ENCODE measurements at places on chromosomes 3 and 15.

DNA sequence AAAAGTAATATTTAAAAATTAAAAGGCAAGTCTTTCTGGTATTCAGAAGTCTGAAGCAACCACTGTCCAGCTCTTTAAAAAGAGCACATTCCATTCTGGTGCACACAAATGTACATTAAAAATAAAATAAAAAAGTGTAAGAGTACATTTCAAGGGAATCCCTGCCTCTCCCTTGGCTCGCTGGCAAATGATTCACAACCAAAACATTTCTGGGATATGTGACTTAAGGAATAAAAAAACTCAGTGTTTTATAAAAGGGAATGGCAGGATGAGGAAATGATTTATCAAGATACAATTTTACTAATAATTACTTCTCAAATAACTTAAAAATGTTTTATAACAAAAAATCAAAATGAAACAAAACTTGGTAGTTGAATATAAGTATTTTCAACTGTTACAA, 23.8 kb upstream of the ANXA2 start:
- DNase-seq, result no peak

GRCh38 chr3:151866711-151867410, 6.6 kb upstream of the SUCNR1 start:
- no peak for DNase-seq

DNA sequence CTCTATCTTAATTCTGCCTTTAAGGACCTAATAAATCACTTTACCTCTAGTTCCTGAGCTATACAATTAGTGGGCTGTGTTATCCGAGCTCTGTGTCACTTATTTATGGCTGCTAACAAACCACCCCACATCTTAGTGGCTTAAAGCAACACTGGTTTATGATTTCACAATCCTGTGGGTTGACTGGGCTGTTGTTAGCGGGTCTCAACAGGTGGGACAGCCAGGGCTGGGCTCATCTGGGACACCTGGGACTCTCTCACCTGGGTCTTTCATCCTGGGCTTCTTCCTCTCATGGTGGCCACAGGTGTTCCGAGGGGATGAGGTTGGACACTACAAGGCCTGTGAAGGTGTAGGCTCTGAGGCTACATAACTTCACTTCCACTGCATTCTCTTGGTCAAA, 35.8 kb upstream of the CHST2 start:
- DNase-seq, result no peak

- no peak for DNase-seq
Measured at GRCh38 chr15:99315636-99316035, 64.4 kb downstream of the LRRC28 start.

DNA sequence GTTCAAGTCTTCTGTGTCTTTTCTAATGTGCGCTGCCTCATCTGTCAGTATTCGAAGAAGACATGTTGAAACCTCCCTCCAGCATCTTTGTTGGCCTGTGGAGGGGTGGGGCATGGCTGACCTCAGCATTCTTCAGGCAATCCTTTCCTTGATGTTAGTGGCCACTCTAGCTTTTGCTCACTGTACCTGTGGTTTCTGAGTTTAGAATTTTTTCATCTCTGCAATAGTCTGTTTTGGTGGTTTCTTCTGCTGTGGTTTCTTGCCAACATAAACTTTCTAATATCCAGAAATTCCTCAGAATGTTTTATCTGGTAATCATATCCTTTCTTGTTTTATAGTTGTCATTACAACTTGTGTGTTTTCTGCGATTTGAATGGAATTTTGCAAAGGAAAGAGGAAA, 251.3 kb upstream of the NR2E3 start:
- no peak for DNase-seq

GRCh38 chr3:30112902-30113484, 493.4 kb upstream of the TGFBR2 start:
- DNase-seq, result peak; percentile 6

- DNase-seq, result no peak
Measured at GRCh38 chr3:104214937-104215336, 1151.8 kb upstream of the ALCAM start.

GRCh38 chr3:126959921-126960603, 22.9 kb upstream of the PLXNA1 start:
- no peak for DNase-seq

- no peak for DNase-seq
Measured at GRCh38 chr3:87198774-87199173, 28.3 kb upstream of the CHMP2B start.

DNA sequence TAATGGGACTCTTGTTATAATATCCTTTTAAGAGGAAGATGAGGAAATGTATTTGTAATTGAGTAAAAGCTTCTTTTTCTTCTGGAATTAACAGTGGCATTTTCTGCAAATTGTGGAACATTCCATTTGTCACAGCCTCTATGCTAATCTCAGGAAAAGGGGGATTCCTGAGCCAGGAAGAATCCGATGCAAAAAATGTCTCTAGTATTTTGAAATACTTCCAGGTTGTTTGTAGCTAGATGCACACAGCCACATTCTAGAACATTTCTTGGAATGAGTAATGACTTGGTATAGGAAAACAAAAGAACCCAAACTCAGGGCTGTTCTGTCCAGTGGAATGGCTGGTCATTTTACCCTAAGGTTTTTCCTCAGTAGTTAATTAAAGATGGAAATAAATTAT, 98.5 kb upstream of the SLC2A2 start:
- no peak for DNase-seq

DNA sequence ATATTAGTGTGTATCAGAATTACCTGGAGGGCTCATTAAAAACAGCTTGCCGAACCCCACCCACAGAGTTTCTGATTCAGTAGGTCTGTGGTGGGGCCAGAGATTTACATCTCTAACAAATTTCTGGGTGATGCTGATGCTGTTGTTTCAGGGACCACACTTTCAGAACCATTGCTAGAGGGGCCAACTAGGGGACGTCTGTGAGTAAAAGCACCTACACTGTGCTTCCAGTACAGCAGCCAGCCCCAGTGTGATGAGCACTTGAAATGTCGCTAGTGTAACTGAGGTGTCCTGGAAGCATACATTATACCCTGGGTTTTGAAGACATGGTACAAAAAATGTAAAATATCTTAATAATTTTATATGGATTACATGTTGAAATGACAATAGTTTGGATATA, 33.0 kb downstream of the AGTR1 start:
- no peak for DNase-seq

DNA sequence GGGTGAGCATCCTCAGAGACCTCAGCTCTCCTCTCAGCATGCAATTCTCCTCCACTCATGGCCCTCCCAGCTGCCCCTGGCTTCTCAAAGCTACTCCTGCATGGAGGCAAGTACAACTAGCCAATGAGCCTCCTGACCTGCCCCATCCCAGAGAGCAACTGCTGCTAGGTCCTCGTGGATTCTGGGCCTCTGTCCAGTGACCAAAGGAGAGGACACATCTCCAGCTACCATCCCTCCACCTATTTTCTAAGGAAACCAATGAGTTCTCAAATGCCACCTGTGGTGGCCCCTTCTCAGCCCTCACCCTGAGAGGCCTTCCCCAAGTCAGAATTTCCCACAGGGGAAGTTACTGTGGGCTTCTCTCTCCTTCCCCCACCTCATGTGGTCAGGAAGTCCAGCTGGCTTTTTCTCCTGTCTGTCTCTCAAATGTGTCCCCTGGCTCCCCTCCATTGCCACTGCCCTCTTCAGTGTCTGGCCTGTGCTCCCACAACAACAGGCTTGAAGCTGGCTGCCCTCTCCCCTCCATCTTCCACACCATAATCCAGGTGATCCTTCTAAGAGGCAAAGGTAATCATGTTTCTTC, 43.0 kb downstream of the LIPC start:
- no peak for DNase-seq

DNA sequence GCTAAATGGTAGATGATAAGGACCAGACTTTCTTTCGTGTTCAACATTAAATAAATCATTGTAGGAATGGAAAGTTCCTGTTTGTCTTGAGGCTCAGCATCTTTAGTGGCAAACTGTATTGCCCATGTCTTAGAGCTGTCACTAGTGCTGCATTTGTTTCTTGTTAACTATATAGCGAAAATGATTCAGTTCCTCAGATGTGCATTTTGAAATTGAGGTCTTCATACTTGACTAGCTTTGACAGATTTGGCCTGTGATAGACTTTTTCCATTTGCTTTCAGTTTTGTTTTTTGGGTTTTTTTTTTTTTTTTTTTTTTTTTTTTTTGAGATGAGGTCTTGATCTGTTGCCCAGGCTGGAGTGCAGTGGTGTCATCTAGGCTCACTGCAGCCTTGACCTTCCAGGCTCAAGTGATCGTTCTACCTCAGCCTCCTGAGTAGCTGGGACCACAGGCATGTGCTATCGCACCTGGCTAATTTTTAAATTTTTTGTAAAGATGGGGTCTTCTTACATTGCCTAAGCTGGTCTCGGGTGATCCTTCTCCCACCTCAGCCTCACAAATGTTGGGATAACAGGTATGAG, 9.5 kb upstream of the RPLP1 start:
- DNase-seq, result peak; percentile 15

- no peak for DNase-seq
Measured at GRCh38 chr15:92803852-92804609, 96.1 kb upstream of the CHD2 start.

- DNase-seq, result no peak
Measured at GRCh38 chr3:135012101-135012500, 217.0 kb downstream of the EPHB1 start.

DNA sequence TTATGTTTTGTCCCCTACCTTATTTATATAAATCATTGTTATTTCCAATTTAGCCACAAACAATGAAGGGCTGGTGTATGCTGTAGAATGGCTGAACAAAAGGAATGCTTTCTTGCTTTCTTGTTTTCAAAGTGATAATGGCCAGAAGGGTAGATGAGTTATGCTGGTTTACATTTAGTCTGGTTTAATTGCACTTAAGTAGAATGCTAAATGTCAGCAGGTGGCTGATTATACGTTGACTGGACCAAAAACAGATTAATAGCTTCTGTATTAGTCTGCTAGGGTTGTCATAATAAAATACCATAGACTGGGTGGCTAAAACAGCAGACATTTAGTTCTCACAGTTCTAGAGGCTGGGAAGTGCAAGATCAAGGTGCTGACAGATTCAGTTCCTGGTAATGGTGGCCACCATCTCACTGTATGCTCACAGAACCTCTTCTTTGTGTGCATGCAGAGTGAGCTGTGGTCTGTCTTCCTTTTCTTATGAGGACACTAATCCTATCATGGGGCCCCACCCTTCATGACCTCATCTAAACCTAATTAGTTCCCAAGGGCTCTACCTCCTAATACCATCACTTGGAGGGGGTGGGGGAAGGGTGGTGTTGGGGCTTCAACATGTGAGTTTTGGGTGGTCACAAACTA, 17.1 kb upstream of the XIRP1 start:
- DNase-seq, result no peak

DNA sequence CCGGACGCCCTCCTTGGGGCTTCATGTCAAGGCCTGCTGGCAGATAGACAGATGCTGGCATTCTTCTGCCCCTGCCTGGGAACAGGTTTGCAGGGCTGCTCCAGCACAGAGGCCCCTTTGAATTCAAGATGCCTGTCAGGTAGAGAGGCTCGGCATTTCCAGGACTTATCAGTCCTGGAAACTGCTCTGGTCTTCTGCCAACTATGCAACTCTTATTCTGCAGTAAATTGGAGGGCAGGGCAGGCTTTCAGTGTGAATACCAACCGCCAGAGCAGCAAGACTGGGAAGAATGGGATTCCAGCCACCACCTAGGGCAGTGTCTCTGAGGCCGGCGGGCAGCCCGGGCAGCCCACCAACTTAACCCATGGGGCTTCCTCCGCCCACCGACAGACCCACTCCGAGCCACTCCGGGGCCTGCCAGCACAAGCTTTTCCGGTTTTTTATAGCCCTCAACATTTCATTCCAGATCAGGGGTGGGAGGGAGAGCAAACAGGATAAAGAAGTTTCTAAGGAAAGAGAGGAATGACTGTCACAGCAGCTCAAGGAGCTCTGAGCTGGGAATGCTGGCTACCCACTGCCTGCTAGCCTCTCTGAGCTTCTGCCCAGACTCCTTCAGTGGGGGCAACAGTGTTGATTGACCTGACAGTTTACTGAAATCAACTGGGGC, 140.9 kb downstream of the NTRK3 start:
- DNase-seq, result no peak

GRCh38 chr15:73745073-73745472, 8.1 kb downstream of the INSYN1 start:
- DNase-seq, result no peak

- DNase-seq, result no peak
Measured at GRCh38 chr3:66297900-66298299, 77.1 kb downstream of the SLC25A26 start.

DNA sequence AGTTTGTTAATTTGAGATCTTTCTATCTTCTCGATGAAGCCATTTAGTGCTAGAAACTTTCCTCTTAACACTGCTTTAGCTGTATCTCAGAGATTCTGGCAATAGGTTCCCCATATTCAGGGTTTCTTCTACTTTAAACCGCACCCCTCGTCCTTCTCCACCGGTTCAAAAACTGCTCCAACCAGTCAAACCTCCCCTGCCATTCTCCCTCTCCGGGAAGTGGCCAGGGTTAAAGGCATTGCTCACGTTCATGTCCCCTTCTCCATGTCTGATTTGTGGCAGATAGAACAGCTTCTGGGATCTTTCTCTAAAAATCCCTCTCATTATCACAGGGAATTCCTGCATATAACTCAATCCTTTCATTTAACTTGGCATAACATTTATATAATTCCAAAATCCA, 14.4 kb downstream of the ALDH1L1 start:
- no peak for DNase-seq

GRCh38 chr15:66165856-66166255, 87.7 kb downstream of the MEGF11 start:
- no peak for DNase-seq

DNA sequence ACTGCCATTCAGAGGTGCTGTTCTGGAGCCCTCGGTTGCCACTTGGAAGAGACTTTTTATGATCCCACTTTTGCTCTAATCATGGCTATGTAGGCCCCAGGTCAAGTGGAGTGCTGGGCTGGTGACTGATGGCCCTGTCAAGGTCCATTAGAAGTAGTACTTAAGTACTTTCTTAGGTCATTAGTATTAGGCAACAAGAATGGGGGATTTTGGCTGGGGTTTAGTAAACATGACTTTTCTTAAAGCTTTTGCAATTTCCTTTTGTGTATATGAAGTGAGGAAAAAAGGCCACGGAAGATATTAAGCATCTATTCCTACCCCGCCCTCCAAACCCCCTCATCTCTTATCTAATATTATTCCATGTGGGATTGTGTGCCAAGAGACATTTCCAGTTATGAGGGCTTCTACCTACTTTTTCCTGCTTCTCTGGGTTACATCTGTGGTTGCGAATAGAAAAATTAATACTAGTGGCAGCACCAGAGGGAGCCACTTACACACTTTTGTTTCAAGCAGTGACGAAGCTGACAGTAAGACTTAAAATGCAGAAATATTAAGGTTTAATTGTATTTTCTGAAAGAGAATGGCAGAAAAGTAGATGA, 13.9 kb downstream of the NLGN1 start:
- no peak for DNase-seq

DNA sequence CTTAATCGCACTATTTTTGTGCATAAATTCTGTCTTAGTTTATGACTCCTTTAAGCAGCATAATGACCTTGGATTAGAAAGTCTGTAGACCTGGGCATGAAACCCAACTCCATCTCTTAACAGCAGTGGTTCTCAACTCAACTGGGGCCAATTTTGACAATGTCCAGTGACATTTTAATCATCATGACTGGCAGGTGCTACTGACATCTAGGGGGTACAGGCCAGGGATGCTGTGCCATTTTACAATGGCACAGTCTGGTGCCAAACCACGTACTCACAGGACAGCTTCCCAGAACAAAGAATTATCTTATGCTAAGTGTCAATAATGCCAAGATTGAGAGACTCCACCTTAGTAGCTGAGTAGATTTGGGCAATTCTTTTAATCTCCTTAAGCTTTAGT, 405.0 kb downstream of the NTRK3 start:
- DNase-seq, result no peak

Data from thymus (tissue), 14 donors.